ENCODE measurements at places on chromosomes 12 and 14.

DNA sequence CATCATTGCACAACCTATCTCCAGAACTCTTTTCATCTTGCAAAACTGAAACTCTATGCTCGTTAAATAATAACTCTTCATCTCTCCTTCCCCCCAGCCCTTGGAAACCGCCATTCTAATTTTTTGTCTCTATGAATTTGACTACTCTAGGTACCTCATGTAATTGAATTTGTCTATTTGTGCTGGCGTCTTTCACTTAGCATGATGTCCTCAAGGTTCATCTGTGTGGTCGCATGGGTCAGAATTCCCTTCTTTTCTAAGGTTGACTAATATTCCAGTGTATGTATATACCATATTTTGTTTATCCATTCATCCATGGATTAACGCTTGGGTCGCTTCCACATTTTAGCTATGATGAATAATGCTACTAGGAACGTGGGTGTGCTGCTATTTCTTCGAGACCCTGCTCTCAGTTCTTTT, 80.1 kb downstream of the PLXNC1 start:
- no peak for DNase-seq

- DNase-seq, result no peak
Measured at GRCh38 chr12:48366131-48366530, 15.4 kb upstream of the ZNF641 start.

GRCh38 chr14:104148433-104149277, 10.3 kb downstream of the KIF26A start:
- DNase-seq, result no peak

DNA sequence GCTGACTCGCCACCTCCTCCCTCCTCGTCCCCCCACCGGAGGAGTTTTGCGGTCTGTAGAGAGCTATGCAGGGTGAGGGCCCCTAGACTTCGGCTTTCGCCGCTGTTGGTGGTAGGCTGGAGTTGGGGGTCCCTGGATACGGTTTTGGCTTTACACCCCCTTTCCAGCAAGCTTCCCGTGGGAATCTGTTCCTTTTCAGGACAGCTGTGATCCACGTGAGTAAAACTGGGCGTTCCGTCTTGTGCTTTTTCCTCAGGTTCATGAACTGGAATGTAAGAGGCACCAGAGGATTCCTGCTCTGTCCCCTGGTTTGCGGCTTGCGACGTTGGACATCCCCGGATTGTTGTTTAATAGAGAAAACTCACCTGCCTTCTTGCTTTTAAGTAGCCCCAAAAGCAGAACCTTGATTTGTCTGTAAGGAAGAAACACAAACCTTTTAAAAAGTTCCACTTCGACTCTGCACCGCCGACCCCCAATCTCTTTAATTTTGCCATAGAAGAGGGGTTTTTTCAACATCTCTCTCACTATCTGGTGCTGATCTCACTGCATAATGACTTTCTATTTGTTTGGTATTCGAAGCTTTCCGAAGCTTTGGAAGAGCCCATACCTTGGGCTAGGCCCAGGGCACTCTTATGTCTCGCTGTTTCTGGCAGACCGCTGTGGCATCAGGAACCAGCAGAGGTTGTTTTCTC, 490 bp downstream of the PRORP start:
- peak; percentile 37 for DNase-seq

GRCh38 chr14:66085665-66086064, 400.5 kb upstream of the CCDC196 start:
- no peak for DNase-seq

- peak; percentile 23 for DNase-seq
Measured at GRCh38 chr14:49992901-49993339, 100.0 kb downstream of the ARF6 start.

GRCh38 chr12:69633061-69633460, 22.4 kb upstream of the LRRC10 start:
- DNase-seq, result no peak

- no peak for DNase-seq
Measured at GRCh38 chr14:85058150-85058549, 471.8 kb upstream of the FLRT2 start.

DNA sequence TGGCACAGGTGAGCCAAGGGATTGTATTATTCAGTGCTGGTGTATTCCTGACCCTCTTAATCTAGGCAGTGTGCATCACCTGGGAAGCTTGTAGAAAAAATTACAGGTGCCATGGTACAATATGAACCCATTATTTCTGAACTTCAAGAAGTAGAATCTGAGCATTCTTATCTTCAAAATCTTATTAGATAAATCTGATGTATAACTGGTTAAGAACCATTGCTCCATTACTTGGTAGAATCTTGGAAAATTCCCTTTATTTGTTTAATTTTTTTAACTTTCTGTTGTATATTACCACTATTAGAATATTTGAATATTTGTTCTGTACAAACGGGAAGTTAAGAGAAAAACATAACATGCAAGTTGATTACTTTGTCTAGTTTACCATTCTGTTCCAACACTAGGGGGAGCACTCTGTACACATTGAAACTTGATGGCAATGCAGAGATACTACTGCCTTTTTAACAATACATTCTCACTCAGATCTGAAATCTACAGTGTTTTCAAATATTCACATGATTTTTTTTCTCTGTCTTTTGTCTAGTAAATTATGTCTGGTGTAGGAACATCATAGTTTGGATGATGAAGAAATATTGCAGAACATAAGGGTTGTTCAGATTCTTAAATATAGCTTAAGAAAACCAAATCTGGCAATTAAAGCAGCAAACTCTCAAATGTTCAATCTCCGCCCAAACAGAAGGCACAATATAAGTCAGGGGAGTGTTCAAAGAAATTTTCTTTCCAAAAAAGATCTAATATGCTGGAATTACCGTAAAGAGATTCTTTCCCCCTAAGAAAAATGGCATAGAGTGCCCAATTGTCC, 196.6 kb downstream of the PCNX1 start:
- no peak for DNase-seq

- no peak for DNase-seq
Measured at GRCh38 chr12:54421879-54422250, 2.8 kb upstream of the ITGA5 start.

- DNase-seq, result no peak
Measured at GRCh38 chr12:26402648-26403047, 207.3 kb downstream of the SSPN start.

GRCh38 chr14:91258011-91258618, 13.6 kb upstream of the GPR68 start:
- DNase-seq, result no peak

- no peak for DNase-seq
Measured at GRCh38 chr12:67594888-67595287, 53.7 kb upstream of the DYRK2 start.

GRCh38 chr14:101958418-101959180, 5.8 kb upstream of the DYNC1H1 start:
- DNase-seq, result no peak

DNA sequence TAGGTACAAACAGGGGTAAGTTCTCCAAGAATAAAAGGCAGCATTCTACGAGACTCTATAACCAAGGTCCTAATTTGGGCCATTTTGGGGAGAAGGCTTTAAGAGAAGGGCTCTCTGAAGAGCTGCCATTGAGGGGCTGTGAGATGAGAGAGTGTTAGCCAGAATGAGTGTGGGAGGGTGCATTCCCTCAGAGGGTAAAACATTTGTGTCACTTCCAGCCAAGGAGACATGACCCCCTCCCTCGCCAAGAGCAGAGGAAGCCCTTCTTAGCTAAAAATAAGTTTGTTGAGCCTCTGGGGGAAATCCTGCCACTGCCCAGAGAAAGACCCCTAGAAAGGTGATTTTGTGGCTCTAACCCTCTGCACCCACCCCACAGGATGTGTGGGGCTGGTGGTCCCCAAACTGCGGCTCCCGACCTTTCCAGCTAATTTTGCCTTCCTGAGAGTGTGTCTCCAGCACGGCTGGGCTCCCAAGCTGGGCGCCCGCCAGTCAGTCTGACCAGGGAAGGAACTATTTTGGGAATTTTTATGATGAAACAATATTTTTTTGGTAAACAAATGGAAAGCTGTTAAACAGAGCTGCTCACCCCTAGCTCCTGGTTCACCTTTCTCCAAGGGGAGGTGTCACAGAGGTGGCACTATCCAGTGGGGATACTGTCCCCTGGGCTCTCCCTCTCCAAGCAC, 65.9 kb upstream of the JDP2 start:
- DNase-seq, result no peak

DNA sequence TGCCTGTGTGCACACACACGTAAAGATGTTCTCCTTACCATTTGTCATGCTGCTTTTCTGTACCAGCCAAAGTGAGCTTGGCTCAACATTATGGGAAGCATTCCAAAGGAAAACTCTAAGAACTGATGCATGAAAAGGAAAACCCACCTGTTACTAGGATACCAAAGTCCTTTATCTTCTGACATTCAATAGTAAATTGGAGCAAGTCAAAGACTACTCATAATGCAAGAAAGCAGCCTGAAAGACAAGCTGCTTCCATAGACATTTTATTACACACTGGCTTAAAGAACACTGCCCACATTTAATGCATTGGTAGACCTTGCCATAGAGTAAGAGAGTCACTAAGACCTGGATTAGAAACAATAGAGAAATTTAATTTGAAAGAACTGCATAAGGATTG, 159.0 kb downstream of the LRIG3 start:
- no peak for DNase-seq

- no peak for DNase-seq
Measured at GRCh38 chr12:75438059-75438754, 42.3 kb upstream of the GLIPR1 start.

- no peak for DNase-seq
Measured at GRCh38 chr12:28053564-28053963, 81.0 kb upstream of the PTHLH start.

- DNase-seq, result no peak
Measured at GRCh38 chr12:47102406-47102805, 22.6 kb upstream of the AMIGO2 start.

DNA sequence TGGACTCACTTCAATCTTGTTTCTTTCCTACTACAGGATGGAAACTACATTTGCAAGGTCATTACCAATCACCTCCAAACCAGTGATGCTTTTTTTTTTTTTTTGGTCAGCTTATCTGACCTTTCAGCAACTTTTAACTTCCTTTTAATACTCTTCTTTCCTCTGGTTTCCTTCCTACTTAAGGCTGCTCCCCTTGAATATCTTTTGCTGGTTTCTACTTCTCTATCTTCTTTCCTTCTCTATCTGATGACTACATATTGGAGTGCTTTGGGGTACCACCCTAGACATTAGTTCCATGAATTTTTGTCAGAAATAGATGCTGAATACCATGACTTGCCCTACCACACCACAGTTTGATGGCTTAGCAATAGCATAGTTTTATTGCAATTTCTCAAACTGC, 197.7 kb upstream of the DDHD1 start:
- no peak for DNase-seq

DNA sequence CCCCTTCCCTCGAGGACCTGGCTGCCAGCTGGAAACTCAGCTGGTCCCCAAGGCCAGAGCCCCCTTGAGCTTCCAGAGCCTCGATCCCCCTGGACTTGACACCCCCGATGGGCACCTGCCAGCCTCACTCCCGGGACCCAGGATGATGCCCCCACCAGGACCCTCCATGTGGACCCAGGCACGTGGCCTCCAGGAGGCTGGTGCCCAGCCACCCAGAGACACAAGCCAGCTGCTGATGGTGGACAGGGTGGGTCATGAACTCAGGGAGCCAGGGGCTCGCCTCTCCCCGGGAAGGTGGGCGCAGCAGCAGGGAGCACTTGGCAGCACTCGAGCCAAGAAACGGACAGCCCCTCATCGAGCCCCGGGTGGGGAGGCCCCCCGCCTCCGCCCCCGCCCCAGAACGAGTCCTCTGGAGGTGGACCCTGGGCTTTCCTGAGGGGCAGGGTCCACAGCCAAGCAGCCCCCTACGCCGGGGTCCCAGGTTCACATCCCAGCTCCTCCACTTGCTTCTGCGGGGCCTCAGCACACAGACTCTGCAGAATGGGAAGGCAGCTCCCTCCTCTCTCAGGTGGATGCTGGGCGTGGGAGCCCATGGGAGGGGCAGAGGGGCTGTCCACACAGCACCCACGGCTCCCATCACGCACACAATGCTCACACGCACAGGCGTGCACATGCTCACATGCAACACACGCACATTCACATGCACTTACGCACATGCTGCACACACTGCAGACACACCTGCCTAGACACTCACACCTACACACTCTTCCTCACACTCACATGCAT, 12.1 kb downstream of the C14orf180 start:
- no peak for DNase-seq

- no peak for DNase-seq
Measured at GRCh38 chr14:32006263-32007110, 70.6 kb upstream of the ARHGAP5 start.

GRCh38 chr12:1830401-1830845, 10.1 kb downstream of the LRTM2 start:
- DNase-seq, result no peak

DNA sequence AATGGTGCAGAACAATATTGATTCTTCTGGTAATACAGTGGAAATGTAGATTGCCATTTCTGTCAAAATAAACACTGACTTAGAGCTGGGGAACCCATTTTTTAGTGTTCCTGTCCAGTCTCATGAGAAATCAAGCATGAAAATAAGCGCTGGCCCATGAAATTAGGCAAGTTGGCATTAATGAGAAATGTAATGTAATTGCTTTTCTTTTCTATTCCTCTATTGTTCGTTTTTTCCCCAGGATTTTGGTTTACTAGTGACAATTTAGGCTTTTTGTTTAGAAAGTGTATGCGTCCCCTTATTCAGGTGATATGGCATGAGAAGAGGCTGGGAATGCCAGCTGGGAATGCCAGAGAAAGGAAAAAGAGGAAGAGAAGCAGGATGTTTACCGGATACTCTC, 64.4 kb upstream of the KICS2 start:
- no peak for DNase-seq

DNA sequence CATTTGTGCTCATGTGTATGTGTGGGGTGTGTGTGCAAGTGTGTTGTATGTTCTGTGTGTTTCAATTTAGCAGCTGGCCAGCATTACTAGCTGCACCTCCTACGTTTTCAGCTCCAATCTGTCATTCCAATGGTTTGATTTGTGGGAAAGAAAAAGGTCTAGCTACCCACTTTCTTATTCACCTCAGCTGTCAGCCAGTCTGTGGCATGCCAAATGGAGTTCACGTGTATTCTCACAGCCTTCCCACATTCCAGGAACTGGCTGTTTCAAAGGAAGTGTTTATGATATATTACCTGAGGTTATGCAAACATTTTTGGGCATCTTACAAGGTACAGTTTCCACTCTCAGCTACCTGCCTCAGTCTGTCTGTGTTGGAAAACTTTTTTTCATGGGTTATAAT, 220.2 kb upstream of the CPNE8 start:
- DNase-seq, result no peak

GRCh38 chr14:25833341-25834126, 764.3 kb downstream of the NOVA1 start:
- no peak for DNase-seq

All from stimulated activated naive CD4-positive, alpha-beta T cell treated with Interleukin-2 at 50 U/mL for 16 hours (primary cell).